Naive thymus-derived CD8-positive, alpha-beta T cell (primary cell): ENCODE measurements at places on chromosomes 16 and 17. TPM values are rescaled to one million over a fixed set of nuclear protein-coding genes. Genes with fewer than 3 reads are reported as not detected.

The KCNH4 gene
- 0.11 TPM for total RNA-seq

DNA sequence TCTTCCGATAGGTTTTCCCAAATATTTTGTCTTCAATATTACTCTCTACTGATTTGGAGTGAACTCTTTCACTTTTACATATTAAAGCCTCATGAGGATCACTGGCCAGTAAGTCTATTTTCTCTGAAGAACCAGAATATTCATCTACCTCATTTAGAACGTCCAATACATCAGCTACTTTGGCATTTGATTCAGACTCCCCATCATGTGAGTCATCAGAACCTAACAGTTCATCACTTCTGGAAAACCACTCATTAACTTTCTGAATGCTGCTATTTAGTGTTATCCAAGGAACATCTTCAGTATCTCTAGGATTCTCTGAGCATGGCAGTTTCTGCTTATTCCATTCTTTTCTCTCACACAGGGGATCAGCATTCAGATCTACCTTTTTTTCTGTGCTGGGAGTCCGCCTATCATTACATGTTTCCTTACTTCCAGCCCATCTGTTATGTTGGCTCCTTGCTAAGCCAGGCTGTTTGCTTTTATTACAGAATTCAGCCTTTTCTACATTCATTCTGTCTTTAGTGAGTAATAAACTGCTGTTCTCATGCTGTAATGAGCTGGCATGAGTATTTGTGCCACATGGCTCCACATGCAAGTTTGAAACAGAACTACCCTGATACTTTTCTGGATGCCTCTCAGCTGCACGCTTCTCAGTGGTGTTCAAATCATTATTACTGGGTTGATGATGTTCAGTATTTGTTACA, 30.9 kb downstream of the BRCA1 start:
- H3K27ac ChIP-seq = no peak overlapping the region
- no peaks in the 10 kb centered on the region for H3K36me3 ChIP-seq
- H3K4me3 ChIP-seq = no peak overlapping the region
- no peak for DNase-seq
- no peaks in the 10 kb centered on the region for H3K4me1 ChIP-seq

DNA sequence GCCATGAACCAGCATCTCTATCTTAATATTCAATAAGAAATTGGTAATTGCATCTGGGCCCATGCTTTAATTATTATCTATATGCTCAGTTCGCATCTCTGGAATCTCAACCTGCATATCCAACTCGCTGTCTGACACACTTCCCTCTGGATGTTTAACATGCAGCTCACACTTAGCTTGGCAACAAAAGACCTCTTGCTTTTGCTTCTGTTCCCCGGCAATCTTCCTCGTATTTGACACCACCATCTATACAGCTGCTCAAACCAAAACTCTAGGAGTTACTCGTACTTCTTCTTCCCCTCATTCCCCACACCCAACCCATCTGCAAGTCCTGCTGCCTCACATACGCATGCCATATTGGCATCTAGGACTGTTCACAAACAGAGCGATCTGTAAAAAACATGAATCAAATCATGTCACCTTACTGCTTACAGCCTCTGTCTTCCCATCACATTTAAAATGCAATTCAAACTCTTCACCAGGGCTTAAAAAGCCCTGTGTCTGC, 300.6 kb downstream of the CEP112 start:
- H3K27ac ChIP-seq = no peak overlapping the region
- no peaks in the 10 kb centered on the region for H3K4me1 ChIP-seq
- DNase-seq = no peak
- no peaks in the 10 kb centered on the region for H3K36me3 ChIP-seq

- H3K4me3 ChIP-seq = peak overlapping the region; percentile 56
- H3K27ac ChIP-seq = no peak overlapping the region
- no peaks in the 10 kb centered on the region for H3K36me3 ChIP-seq
- peaks cover 2% of the 10 kb centered on the region for H3K27me3 ChIP-seq
- peaks cover 14% of the 10 kb centered on the region for H3K4me1 ChIP-seq
Measured at GRCh38 chr17:60604686-60605334, 4.8 kb downstream of the PPM1D start.

DNA sequence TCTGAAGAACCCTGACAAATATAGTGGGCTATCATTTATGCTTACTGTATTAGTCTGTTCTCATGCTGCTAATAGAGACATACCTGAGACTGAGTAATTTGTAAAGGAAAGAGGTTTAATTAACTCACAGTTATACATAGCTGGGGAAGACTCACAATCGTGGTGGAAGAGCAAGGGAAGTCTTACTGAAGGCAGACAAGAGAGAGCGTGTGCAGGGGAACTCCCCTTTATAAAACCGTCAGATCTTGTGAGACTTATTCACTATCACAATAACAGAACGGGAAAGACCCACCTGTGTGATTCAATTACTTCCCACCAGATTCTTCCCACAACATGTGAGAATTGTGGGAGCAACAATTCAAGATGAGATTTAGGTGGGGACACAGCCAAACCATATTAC, 526.8 kb upstream of the GOT2 start:
- H3K4me1 ChIP-seq = peaks cover 20% of the 10 kb centered on the region
- H3K4me3 ChIP-seq = no peak overlapping the region
- H3K27ac ChIP-seq = peak overlapping the region; percentile 88
- H3K27me3 ChIP-seq = no peaks in the 10 kb centered on the region
- no peaks in the 10 kb centered on the region for H3K36me3 ChIP-seq

- no peaks in the 10 kb centered on the region for H3K27me3 ChIP-seq
- no peak for DNase-seq
- H3K4me3 ChIP-seq = peak overlapping the region; percentile 98
- H3K4me1 ChIP-seq = peaks cover 51% of the 10 kb centered on the region
- H3K27ac ChIP-seq = no peak overlapping the region
Measured at GRCh38 chr17:44688200-44688599, 1.4 kb downstream of the CCDC43 start.

DNA sequence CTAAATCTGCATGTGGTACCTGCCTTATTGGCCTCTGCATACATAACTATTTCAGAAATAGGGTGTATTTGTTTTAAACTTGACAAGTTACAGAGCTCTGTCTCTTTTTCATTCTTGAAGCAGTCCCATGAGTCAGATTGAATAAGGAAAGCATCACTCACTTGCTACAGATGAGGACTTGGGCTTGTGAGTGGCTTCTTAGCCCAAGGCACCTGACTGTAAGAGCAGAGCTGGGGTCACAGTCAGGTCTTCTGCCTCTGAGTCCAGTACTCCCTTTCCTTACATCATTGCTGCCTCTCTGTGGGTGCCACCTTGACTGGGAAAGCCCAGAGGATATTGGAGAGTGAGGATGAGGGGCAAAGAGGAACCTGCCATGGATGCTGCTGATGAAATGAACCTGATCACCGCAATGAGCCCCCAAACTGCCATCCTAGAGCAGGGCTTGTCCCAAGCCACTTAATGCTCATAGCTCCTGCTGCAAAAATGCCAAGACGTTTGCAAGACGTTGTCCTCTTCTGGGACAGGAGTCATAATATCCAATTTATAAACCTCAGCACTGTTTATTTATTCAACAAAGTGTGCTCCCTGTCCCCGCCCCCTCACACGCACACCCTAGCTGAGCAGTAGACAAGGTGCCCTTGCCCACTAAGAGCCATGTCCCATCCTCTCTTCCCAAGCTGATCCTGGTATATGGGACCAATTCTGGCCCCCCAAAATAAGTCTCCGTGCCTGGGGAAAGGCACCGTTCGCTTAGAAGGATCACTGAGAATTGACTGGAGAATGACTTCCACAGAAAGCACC, 74.1 kb downstream of the CCDC182 start:
- H3K4me3 ChIP-seq = peak overlapping the region; percentile 81
- DNase-seq = no peak
- H3K36me3 ChIP-seq = no peaks in the 10 kb centered on the region

GRCh38 chr16:81172769-81173658, 65.5 kb upstream of the BCO1 start:
- H3K4me1 ChIP-seq = no peaks in the 10 kb centered on the region
- no peaks in the 10 kb centered on the region for H3K36me3 ChIP-seq
- H3K27ac ChIP-seq = no peak overlapping the region
- H3K27me3 ChIP-seq = peaks cover 8% of the 10 kb centered on the region

DNA sequence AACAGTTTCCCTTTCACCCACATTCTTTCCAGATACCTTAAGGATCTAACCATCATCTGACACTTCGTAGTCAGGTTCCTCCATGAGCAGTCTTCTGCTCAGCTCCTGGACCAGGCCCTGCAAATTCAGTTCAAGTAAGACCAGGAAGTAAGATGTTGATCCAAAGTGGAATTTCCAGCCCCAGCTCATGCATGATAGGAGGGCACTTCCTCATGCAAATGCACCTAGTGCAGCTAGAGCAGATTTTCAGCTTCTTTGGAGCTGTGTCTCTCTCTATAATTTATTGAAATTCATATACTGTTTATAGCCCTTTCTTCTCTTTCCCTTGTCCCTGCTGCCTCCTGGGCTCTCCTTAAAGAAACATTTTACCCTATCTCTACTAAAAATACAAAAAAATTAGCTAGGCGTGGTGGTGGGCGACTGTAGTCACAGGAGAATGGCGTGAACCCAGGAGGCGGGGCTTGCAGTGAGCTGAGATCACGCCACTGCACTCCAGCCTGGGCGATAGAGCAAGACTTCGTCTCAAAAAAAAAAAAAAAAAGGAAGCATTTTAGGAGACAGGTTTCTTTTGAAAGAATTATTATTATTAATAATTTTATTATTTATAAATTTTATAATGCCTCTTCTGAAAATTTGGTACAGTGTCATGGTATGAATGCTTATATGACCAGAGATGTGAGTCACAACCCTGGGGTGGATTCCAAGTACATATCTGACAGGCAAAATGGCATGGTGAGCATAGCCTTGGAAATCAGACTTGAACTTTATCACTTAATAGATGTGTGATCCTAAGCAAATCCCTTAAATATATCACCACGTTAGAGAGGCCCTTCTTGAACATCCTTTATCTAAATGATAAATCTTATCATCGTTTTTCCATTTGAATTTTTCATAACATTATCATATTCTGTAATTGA, 94.3 kb downstream of the SSH2 start:
- H3K27me3 ChIP-seq = no peaks in the 10 kb centered on the region
- no peak overlapping the region for H3K27ac ChIP-seq
- H3K36me3 ChIP-seq = no peaks in the 10 kb centered on the region
- no peak for DNase-seq
- no peak overlapping the region for H3K4me3 ChIP-seq
